ENCODE measurements at places on chromosomes 3 and 15.

DNA sequence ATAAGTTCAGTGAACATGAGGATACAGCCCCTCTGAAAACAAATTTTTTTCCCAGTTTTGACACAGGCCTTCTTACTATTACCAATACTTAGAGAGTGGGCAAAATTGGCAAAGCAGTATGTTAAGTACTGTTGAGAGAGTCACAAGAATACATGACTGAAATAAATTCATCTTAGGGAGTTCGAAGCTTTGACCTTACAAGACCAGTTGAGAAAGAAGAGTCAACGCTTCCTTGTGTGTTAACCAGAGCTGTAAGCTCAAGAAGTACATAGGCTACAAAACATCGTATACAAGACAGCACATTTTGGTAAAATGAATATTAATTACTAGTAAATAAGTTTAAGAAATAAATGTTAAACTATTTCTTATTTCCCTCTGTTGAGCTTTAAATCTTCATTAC lies 164.4 kb upstream of the RORA start:
- DNase-seq, result no peak

- no peak for DNase-seq
Measured at GRCh38 chr3:187734841-187735240, 10.4 kb downstream of the BCL6 start.

- DNase-seq, result no peak
Measured at GRCh38 chr3:129245141-129245540, 4.3 kb upstream of the COPG1 start.

GRCh38 chr3:8984526-8984925 lies 21.3 kb upstream of the RAD18 start:
- no peak for DNase-seq

- no peak for DNase-seq
Measured at GRCh38 chr15:98930576-98930975, 77.0 kb downstream of the PGPEP1L start.

- DNase-seq, result no peak
Measured at GRCh38 chr3:133758964-133759739, 13.0 kb downstream of the TF start.

GRCh38 chr3:177601152-177601551 lies 403.9 kb upstream of the TBL1XR1 start:
- no peak for DNase-seq

GRCh38 chr3:182892226-182892625 lies 88.1 kb downstream of the DCUN1D1 start:
- DNase-seq, result no peak

DNA sequence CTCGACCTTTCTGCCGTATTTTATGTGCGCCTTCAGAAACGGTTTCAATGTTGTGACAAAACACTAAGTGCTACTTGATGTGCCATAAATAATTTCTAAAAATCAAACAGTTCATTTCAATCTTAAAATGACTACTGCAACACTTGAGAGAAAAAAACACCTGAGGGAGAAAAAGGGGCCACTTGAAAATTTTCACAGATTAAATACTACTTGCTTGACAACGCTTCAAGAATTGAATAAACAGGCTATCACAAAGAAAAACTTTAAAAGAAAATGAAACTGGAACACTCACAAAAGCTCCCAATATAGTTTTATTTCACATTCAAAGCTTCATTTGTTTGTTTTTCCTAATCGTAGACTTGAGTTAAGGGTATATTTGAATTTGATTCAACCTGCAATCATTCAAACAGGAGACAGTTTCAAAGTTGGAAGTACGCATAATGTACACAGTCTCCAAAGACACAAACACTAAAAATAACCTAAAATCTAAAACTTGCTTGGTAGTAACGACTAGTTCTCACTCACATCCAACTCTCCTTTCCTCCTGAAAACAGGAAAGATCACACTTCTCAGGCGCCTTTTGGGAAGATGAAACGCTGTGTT lies 380.7 kb downstream of the ERC2 start:
- no peak for DNase-seq

DNA sequence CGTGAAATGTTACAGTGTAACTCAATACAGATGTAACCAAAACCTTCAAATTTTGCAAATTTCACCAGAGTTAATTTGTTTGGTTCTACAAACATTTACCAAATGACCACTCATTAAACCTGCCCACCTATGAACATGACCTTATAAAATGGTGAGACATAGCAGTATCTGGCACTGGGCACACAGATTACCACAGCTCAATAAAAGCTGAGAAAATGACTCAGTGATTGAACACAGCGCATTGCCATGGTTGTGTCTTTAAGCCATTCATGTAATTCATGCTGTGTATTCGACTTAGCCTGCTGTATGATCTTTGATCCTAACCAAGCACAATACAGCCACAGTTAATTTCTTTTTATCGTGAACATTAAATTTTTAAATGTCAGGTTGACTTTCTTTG lies 11.3 kb downstream of the PPARG start:
- no peak for DNase-seq

DNA sequence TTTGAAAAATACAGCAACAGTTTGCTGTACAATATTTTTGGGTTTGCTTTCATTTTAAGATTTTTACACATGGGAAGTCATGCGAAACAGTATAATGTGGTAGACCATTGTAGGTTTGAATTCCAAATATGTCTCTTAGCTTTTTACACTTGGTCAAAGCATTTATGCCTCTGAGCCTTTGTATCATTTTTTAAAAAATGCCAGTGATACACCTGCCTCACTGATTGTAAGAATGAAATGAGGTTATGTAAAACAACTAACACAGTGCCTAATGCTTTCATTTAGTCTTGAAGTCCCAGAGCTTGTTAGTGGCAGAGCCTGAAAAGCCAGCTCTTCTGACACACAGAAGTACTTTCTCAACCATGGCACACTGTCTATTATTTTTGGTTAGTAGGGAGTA lies 202.0 kb downstream of the UBE2E2 start:
- DNase-seq, result no peak

DNA sequence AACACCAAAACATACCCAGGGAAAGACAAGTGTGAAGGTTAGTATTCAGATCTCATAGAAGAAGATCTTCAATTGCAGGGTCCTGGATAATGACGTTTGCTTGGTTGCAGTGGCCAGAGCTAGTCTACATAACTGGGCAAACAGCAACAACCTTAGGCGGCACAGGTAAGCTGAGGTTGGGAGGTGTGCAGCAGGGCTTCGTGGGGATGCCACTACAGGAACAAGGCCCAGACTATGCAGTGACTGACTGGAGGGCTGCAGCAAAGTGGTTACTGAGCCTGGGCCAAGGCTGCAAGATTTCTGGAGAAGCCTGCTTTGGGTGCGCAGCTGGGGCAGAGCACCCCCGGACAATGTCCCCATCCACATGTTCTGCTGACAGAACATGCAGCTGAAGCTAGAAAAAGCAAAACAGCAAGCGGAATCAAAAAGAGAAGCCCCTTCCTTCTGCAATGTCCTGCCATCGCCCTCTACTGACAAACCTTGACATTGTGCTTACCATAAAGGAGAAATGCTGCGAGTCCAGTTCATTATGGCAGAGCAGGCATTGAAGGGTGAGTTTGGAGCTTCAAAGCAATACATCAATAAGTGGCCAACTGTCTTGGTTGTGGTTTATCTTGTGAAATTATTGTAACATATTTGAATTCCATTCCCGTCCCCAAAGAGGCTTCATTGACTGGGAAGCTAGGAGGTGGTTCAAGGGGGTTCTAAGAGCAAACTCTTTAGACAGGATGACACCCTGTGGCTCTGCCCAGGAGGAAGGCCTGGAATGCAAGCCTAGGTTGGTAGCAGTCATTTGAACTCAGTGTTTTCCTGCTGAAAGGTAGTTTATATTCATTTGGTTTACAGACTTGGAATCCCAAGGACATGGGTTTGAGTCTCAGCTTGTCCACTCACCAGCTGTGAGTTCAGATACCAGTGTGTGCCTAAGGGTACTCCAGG lies 217.0 kb downstream of the PDCD6IP start:
- no peak for DNase-seq

- peak; percentile 78 for DNase-seq
Measured at GRCh38 chr3:29440413-29441305, 159.8 kb downstream of the RBMS3 start.

DNA sequence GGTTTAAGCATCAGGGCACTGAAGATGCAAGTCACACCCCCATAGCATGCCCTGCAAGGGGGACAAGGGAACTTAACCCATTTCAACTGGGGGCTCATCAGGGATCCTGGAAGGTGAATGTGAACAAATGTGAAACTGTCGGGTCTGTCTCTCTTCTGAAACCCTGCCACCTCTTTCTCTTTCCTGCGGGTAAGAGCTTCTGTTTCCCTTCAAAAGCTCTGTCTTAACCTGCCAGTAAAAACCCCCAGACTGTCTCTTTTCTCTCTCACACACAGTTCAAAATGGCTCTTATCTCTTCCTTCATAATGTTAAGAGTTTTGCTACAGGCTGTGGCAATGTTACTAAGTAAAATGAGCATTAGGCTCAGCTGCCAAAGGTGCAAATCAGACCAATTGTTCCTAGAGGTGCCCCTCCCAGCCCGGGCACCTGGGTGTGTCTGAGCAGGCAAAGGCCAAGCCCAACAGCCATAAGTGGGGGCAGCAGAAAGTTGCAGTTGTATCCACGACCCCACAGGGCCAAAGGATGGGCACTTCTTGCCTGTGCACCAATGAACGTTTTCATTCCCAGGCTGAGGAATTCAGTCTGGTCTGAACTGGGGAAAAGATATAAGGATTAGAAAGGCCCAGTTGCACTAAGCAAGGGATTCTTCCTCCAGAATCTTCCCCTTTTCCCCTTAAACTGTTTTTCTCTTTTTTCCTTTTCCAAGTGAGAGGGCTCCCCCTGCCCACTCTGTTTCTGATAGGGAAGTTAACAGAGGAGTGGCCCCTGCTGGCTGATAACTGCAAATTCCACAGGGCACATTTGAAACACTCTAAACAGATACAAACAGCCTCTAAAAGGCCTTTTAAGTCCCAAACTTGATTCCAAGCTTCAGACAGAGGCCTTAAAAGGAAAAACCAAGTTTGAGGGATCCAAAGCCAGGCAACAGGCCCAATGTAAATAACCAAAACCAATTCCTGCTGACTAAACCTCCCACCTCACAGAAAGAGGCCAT lies 113.8 kb upstream of the EPHA6 start:
- DNase-seq, result no peak

- DNase-seq, result no peak
Measured at GRCh38 chr3:129343643-129344360, 65.1 kb downstream of the HMCES start.

DNA sequence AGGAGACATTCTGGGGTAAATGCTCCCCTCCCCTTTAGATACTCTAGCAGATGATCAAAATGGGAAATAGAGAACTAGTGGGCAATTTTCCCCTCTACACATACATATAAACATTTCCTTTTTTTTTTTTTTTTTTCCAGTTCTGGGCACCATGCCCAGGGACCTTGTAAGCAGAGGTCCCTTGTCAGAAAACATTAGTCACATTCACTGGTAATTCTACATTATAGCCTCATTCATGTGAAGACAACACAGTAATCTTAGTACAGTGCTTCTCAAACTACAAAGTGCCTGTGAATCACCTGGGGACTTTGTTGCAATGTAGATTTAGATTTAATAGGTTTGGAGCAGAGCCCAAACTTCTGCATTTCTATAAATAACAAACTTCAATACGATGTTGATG lies 60.1 kb upstream of the ACTC1 start:
- no peak for DNase-seq

DNA sequence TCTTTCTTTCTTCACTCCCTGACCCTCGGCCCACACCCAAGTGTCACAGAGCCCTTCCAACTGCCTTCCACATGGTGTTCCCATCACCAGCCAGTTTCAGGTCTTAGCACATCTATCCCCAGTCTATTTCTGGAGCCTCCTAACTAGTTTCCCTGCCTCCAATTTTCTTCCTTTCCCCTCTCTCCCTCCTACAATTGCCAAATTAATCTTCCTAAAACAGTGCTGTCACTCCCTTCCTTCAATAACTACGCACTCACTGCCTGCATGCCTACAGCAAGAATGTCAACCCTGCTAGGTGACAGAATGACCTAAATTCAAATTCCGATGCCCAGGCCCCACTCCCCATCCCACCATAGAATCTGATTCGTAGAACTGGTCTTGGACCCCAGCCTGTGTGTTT lies 36.1 kb upstream of the CA12 start:
- no peak for DNase-seq

GRCh38 chr3:191246630-191247029 lies 47.6 kb downstream of the OSTN start:
- DNase-seq, result no peak

- DNase-seq, result no peak
Measured at GRCh38 chr3:23874359-23875112, 42.3 kb downstream of the NKIRAS1 start.

GRCh38 chr3:9499455-9500107 lies 54.0 kb downstream of the LHFPL4 start:
- no peak for DNase-seq

GRCh38 chr3:186929186-186929585 lies 1.1 kb upstream of the ST6GAL1 start:
- DNase-seq, result no peak

Data from NCI-H2029 (cell line).